ENCODE measurements at places on chromosomes 7 and 10.

GRCh38 chr7:88218429-88218745, 1.5 kb downstream of the SRI start:
- no peak for DNase-seq

DNA sequence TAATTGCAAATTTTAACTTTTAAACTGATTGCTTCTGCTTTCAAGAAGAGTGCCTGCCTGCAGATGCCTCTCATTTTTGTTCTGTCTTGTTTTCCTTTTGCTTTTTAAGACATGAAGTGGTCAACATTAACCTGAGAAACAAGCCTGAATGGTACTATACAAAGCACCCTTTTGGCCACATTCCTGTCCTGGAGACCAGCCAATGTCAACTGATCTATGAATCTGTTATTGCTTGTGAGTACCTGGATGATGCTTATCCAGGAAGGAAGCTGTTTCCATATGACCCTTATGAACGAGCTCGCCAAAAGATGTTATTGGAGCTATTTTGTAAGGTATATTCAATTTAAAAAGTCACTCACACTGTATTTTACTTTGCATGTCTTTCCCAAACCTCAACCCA, 8.8 kb downstream of the GSTO2 start:
- DNase-seq, result no peak

DNA sequence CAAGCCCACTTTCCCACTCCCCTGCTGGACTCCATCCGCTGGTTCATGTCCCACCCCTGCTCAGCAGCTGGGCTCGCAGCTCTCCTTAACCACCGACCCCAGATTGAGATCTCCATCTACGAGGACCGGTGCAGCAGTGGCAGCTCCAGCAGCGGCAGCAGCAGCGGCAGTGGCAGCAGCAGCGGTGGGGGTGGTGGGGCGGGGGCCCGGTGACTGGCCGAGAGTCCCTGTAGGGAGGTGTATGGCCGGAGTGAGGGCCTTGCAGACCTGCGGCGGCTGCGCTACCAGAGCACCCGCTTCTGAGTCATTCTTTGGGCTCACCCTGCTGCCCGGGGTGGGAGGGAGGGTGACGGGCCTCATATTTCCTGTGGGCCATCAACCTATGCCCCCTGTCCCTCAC, 15.8 kb downstream of the GOLGA7B start:
- DNase-seq, result no peak

GRCh38 chr7:80916770-80917741, 1.8 kb downstream of the SEMA3C start:
- DNase-seq, result no peak

DNA sequence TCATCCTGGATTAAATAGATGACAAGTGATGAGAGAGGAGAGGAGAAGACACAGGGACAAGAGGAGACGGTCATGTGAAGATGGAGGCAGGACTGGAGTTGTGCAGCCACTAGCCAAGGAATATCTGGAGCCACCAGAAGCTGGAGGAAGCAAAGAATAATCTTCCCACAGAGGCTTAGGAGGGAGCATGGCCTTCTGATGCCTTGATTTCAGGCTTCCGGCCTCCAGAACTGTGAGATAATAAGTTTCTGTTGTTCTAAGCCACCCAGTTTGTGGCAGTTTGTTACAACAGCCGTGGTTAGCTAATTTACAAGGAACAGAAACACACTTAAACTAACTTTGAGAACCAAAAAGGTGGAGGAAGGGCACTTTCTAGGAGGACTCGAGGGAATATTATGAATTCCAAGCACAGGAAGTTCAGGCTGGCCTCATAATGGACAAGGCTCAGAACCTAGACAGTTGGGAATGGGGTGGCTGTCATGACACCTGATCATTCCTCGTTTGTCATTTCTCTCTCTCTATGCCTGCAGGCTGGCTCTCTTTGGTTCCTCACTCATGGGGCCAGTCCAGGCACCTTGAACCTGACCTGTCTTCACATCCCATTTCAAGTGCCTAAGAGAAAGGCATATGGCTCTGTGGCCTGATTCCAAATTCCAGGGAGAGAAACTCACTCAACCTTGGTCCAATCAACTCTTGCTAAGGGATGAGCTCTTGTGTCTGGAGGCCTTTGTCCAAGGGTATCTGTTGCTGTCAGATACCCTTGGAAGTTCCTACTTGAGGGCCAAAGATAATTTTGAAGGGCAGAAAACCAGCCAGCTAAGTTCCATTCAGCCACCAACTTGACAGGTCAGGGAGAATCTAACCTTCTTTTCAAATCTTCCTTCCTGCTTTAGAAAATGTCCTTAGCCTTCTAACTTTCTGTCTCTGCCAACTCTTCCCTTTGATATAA, 33.5 kb upstream of the PDZD8 start:
- DNase-seq, result no peak

- DNase-seq, result no peak
Measured at GRCh38 chr7:25775999-25776743, 375.8 kb upstream of the NFE2L3 start.

DNA sequence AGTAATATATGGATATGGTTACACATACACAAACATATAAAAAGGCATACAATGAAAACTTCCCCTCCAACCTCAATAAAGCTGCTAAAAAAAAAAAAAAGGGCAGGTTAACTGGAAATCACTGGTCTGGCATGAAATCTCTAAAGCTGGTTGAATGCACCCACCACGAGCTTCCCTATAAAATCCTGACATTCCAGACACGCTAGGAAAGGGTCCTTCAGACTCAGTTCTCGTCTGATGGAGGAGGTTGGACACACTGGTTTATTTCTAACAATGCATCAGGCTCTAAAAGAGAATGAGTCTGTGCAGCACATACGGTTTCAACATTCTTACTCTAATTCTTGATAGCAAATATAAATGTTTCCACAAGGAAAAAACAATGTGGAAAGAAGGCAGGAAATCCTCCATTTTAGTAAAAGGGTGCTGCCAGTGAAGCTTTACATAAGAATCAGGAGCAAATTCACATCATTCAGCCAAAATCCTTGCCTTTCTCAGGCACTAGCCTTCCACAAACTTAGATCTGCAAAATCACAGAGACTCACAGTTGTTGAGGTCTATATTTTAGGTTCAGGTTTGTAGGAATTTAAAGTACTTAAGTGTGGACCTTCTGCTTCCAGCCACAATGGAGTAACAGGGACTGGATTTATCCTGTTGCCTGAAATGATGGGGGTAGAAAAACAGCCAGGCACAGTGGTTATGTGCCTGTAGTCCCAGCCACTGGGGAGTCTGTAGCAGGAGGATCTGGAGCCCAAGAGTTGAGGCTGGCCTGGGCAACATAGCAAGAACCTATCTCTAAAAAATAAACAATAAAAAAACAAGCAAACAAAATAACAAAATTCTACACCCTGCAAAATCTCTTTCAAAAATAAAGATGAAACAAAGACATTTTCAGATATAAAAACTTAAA, 73.5 kb downstream of the CYTH3 start:
- no peak for DNase-seq

GRCh38 chr10:68315582-68315981, 16.3 kb upstream of the HNRNPH3 start:
- DNase-seq, result no peak

GRCh38 chr7:116689790-116690259, 17.8 kb downstream of the MET start:
- DNase-seq, result no peak

GRCh38 chr10:21889477-21890275, 113.9 kb downstream of the DNAJC1 start:
- DNase-seq, result no peak

DNA sequence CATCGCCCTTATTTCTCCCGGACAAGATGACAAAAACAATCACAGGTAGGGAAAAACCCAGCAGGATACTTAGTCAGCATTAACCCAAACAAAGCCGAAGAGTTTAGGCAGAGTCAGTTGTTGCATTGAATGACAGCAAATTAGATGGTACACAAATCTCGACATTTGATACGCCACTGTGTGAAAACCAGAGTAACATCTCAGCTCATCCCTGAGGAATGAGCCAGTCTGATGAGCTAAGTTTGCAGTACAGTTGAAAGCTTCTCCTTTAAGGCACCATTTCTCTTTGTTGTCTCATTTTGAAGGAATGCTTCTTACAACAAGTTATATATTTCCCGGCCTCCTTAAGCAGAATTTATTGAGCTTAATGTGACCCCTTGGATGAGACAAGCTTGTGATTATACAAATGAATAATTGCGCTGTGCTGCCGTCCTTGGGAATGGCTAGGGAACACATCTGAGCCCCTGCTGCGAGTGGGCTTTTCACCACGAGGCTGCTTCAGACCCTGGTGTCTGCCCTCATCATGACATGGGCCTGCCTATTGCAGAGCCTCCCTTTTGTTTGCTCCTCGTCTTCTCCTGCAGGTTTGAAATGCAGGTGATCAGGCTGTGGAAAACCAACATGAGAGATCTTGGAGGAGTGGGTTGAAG, 137.3 kb downstream of the CELF2 start:
- DNase-seq, result no peak

DNA sequence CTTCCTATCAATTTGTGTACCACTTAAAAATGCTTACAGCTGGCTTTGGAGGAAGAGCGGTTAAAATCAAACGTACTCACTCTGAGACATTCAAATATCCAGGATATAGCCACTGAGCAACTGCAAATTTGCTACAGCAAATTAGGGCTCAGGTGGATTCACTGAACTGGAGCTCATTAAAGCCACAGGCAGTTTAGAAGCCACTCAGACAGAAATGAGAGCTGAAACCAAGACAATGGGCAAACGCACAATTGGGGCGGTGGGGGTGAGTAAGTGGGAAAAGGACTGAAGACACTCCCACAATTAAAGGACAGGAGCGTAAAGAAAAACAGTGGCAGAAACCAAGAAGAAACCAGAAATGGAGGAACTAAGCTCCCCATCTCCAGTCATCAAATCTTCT, 20.5 kb downstream of the MPP7 start:
- DNase-seq, result no peak

GRCh38 chr10:130110246-130111112, at the start of gene C10orf143:
Gene C10orf143, minus strand, starts transcription at chr10:130110830. Its CDS starts 58 bp downstream, at chr10:130110772.
- peak; percentile 94 for DNase-seq

DNA sequence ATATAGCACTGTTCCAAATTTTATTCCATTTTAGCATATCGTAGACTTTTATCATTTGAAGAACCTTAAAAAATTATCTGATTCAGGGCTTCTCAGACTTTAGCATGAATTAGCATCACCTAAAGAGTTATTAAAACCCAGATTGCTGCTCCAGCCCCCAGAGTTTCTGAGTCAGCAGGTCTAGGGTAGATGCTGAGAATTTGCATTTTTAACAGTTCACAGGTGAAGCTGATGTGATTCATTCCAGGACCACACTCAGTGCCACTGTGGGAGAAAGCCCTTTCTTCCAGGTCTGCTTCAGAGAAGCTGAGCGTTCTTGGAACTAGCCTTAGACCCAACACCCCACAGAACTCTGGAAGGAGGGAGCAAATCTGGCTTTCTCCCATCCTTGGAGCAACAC, 174.1 kb upstream of the YAE1 start:
- DNase-seq, result no peak

DNA sequence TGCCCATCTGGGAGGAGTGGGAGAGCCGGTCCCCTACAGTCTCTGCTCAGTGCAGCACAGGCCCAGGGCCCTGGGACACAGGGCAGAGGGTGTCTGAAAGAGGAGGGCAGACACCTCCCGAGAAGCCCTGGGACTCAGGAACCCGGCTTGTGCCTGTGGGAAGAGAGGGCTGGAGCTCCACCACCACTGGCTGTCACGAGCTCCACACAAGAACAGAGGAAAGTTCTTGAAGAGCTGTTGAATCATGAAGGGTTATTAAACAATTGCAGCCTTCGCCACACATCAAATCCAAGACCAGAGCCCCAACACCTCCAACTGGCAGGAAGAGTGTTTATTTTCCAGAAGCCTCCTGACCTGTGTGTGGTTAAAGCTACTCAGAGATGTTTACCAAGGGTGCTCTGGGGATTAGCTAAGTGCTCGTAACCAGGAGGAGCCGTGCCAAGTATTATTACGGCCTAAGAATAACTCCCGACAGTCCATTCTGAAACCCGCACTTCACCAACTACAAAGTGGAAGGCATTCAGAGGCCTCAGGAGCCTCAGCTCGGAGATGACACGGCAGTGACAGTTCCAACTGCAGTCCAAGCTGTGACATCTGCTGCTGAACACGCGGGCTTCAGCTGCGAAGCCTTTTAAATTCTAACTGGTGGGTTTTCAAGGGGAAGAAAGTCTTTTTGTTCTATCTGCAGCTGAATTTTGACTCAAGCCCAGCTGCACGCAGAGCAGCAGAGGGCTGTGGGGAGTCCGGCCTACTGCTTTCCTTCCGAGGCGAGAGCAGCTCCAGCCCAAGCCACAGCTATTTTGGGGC, 75.1 kb downstream of the MAD1L1 start:
- DNase-seq, result no peak
